ENCODE measurements at places on chromosomes 16 and 17. TPM values are rescaled to one million over a fixed set of nuclear protein-coding genes. Genes with fewer than 3 reads are reported as not detected.
A peak's percentile ranks its signal among the peaks of the same experiment; 100 is the strongest.

Gene KRTAP2-3
- not detected for total RNA-seq

Gene OVCA2
- 59.0 TPM for total RNA-seq

Gene ZNF385C
- not detected for total RNA-seq

Gene PERCC1
- not detected for total RNA-seq

Gene TSNAXIP1
- total RNA-seq = 0.88 TPM

Gene ITGAD
- not detected for total RNA-seq

Gene DNAH17
- under 0.01 TPM for total RNA-seq

- H3K27ac ChIP-seq = no peak overlapping the region
- H3K4me3 ChIP-seq = no peak overlapping the region
- H3K27me3 ChIP-seq = no peaks in the 10 kb centered on the region
- peaks cover 12% of the 10 kb centered on the region for H3K4me1 ChIP-seq
Observed at GRCh38 chr16:17331071-17331607, 139.6 kb downstream of the XYLT1 start.

GRCh38 chr17:5506307-5506706 lies 19.9 kb downstream of the MIS12 start:
- peaks cover 27% of the 10 kb centered on the region for H3K4me1 ChIP-seq
- H3K36me3 ChIP-seq = no peaks in the 10 kb centered on the region
- H3K27me3 ChIP-seq = no peaks in the 10 kb centered on the region
- H3K27ac ChIP-seq = no peak overlapping the region
- DNase-seq = no peak

DNA sequence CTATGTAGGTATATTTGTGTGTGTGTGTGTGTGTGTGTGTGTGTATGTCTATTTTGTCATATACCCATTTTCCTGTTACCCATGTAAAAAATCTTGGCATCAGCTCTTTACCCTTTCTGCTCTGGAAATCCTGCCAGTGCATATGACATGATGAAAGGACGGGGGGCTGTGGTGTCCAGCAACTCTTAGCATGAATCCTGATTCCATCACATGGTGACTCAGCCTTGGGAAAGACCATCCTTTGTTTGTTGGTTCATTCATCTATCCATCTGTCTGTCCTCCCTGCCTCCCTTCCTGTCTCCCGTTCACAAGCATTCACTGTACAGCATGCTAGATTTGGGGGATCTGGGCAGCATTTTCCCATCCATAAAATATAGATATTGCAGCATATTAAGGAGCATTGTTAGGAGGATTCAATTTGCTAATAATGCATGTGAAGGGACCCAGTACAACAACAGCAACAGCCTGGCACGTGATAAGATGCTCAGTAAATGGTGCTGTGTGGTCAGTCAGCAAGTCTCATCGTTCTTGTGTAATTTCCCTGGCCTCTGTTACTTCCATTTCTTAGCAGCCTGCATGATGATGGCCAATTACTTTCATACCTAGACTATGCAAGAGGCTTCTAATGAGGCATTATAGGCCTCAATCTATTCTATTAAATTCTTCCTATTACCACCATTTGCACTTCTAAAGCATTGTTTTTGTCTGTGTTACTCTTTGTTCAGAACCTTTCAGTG lies 191.0 kb downstream of the PRKCA start:
- peaks cover 31% of the 10 kb centered on the region for H3K4me1 ChIP-seq
- H3K27ac ChIP-seq = peak overlapping the region; percentile 96
- H3K4me3 ChIP-seq = peak overlapping the region; percentile 37
- H3K36me3 ChIP-seq = no peaks in the 10 kb centered on the region
- no peak for DNase-seq
- no peaks in the 10 kb centered on the region for H3K27me3 ChIP-seq

DNA sequence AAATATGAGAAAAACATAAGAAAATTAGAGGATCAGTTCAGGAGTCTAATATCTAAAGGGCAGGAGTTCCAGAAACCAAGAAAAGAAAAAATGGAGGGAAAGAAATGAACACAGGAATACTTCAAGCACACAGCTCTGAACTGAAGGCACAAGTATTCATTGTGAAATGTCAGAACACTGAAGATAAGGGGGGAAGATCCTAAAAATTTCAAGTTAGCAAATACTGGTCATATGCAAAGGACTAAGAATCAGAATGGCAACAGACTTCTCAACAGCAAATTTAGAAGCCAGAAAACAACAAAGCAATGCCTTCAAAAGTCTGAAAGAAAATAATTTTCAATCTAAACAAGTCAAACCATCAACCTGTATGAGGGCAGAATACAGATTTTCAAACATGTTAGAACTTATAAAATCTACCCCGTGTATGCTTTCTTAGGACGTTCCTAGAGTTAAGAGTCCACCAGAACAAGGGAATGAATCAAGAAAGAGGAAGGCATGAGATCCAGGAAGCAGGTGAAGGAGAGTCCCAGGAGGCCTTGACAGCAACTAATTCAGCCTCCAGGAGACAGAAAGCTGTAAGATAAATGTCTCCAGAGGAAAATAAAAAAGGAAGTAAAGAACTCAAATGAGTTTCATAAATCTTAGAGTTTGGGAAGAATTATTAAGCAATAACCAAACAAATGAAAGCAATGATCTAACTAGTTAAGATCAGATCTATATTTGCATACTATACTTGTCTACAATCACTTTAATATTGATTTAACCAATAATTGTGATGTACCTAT lies 2.8 kb downstream of the BRD7 start:
- H3K36me3 ChIP-seq = peaks cover 30% of the 10 kb centered on the region
- DNase-seq = no peak
- no peaks in the 10 kb centered on the region for H3K27me3 ChIP-seq
- no peak overlapping the region for H3K27ac ChIP-seq

DNA sequence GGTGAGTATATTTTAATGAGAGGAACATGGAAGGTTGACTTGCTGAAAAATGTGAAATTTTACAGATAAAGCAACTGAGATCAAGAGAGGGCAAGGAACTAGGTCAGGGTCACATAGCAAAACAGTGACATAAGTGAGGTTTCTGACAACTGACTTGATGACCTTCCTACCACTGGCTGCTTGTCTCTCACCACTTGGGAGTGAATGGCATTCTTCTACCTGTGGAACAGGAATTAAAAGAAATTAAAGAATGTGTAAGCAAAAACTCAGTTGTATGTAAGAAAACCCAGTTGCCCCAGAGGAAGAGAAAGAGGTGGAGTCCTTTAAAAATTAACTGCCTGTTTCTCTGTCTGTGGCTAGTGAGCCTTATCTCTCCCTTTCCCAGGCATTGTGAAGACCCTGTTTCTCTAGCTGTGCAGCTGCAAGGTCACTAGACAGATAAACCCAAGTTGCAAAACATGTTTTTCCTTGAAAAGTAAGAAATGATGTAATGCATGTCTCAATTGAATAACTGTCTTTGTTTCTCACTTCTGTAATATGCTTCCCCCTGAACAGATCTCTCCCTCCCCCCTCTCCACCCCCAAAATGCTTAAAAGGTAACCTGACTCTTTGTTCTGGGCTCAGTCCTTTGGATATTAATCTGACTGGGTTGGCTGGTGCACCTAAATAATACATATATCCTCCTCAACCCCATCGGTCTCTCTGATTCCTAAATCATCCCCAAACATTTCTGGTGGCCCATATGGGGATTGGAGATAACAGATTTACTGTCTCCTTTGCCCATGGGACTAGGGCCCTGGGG lies 23.4 kb downstream of the ACSM1 start:
- no peaks in the 10 kb centered on the region for H3K27me3 ChIP-seq
- H3K27ac ChIP-seq = no peak overlapping the region
- no peak for DNase-seq
- no peaks in the 10 kb centered on the region for H3K4me1 ChIP-seq
- no peaks in the 10 kb centered on the region for H3K36me3 ChIP-seq

DNA sequence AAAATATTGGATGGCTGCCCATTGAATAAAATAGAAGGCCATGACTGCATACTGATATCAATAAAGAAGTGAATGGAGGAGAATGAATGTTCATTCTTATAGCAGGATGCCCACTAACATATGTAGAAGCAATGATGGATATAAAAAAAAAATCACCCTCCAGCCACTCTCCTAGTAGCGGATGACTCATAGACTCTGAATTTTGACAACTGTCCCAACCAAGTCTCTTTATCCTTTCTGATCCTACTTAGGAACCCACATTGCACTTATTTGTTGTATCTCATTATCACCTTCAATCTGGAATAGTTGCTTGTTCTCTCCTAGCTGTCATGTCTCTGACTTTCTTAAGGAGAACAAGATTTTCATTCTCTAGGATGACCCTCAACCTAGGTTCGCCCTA lies 429.9 kb downstream of the HS3ST3B1 start:
- no peak overlapping the region for H3K27ac ChIP-seq
- H3K36me3 ChIP-seq = no peaks in the 10 kb centered on the region
- H3K4me1 ChIP-seq = no peaks in the 10 kb centered on the region
- H3K27me3 ChIP-seq = no peaks in the 10 kb centered on the region
- no peak for DNase-seq

- peak overlapping the region; percentile 4 for H3K27ac ChIP-seq
- no peaks in the 10 kb centered on the region for H3K4me1 ChIP-seq
- H3K27me3 ChIP-seq = no peaks in the 10 kb centered on the region
- no peak for DNase-seq
- no peak overlapping the region for H3K4me3 ChIP-seq
Observed at GRCh38 chr16:69436896-69437295, 12.5 kb downstream of the CYB5B start.

GRCh38 chr16:50593410-50594150 lies 45.4 kb downstream of the NKD1 start:
- no peaks in the 10 kb centered on the region for H3K4me1 ChIP-seq
- no peak overlapping the region for H3K27ac ChIP-seq
- no peaks in the 10 kb centered on the region for H3K27me3 ChIP-seq
- no peak overlapping the region for H3K4me3 ChIP-seq
- no peaks in the 10 kb centered on the region for H3K36me3 ChIP-seq

All from osteoblast (primary cell).